CD8-positive, alpha-beta T cell (primary cell): ENCODE measurements at places on chromosomes 2 and 18.

DNA sequence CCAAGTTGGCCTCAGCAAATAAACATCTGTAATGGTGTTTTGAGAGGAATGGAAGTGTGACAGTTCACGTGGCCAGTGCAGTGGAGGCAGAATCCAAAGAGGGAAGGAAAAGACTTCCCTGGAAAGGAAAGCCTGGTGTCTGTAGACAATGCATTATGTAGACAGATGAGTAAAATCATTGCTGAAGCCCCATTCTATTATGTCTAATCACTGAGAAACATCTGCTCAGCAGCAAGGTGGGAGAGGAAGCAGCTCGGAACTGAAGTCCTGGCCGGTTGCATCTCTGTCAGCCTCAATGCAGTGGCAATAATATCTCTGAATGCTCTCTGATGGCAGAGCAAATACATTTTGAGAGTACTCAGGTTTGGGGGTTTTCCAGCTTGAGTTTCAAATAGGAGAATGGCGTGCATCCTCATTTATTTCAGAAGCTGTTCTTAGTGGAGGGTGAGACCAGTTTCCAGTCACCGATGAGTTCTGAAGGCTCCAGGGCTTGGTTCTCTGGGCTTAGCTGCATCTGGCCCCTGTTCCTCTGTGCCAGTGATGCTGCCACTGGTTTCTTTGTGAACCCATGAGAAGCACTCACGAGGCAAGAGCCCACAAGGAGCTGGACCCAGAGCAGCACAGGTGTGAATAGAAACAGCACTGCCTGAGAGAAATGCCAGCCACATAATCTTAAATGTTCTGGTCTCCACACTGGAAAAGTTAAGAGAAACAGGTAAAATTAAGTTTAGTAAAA lies 63.3 kb downstream of the RPIA start:
- DNase-seq: no peak

- no peak for DNase-seq
These were observed 59.8 kb upstream of the LYPD6B start for GRCh38 chr2:148978706-148979105.

DNA sequence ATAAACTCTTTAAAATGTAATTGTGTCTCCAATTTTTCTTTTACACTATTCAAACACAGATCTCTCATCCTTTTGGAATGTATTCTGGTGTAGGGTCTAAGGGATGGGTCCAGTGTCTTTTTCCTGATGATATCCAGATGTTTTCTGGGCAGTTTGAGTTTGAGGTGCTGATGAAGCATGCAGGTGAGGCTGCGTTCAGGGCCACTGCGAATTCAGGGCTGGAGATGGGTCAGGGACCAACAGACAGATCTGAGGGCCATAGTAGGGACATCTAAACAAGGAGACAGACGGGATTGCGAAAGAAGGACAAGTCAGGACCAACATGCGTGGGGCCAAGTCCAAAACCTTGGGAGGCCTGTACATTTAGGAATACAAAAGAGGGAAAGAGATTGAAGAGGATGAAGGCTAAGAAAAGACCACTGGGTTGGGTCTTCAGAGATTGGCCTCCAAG lies 70.2 kb downstream of the ACAA2 start:
- DNase-seq: no peak

GRCh38 chr2:147232225-147232669 lies 612.6 kb upstream of the ACVR2A start:
- no peak for DNase-seq

DNA sequence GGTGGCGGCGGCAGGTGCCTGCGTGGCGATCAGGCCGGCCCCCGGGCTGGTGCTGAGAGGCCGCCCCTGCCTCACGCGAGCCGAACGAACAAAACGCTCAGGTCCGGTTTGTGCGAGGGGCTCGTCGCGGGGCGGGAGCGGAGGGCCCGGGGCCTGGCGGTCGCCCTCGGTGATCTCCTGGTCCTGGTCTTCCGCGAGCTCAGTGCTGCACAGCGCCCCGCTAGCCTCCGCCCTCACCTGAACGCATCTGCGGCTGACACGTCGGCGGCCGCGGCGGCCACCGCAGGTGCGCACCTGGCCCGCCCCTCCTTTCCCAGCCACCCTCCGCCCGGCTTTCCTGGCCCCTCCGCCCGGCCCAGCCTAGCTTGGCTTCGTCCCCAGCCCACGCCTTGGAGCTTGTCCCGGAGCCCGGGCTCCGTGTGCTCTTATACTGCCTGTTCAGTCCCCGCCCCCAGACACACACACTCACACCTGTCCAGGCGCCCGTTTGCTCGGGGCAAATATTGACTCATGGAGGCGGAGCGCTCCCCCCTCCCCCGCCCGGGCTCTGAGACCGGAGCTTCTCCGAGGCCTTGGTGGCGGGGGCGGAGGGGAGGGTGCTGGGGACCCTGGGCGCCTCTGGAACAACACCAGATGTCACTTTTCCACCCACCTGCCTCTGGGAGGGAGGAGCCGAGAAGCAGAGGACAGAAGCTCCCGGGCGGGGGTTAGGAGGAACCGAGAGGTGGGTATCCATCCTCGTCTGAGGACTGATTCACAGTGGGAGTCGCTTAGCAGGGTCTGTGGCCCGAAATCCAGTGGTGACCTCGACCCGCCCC lies 8.6 kb upstream of the CRYBA2 start:
- DNase-seq: peak; percentile 29

DNA sequence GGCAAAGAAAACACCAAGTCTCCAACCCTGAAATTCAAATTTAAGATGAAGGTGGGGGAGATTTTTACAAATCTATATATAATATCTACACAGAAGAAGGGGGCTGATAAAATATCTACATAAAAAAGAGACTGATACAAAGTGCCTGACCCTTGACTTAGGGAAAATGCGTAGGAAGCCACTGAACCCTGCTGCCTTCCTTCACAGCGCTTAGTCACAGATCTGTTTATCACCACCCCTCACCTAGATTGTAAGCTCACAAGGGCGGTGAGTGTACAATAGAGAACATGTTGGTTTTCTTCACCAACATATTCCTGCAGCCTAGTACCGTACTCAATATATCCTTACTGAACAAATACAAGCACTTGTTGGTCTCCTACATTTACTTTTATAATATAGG lies 54.3 kb downstream of the NOL10 start:
- no peak for DNase-seq

DNA sequence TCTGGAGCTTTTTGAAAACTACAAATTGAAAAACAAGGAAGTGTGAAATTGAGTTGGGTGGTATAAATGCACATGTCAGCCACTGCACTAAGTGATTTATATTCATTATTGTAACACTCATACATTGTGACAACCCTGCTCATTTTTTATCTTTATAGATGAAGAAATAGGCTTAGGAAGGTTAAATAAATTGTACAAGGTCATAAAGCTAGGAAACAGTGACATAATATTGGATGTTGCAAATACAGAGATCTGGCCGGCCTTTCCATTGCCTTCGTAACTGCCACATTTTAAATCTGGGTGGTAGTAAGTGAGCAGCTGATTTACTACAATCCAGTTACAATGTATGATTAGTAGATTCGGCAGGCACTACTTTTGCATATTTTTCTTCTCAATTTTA lies 76.6 kb upstream of the LPIN2 start:
- DNase-seq: no peak

- no peak for DNase-seq
These were observed 269.0 kb downstream of the ICOS start for GRCh38 chr2:204205538-204205937.

DNA sequence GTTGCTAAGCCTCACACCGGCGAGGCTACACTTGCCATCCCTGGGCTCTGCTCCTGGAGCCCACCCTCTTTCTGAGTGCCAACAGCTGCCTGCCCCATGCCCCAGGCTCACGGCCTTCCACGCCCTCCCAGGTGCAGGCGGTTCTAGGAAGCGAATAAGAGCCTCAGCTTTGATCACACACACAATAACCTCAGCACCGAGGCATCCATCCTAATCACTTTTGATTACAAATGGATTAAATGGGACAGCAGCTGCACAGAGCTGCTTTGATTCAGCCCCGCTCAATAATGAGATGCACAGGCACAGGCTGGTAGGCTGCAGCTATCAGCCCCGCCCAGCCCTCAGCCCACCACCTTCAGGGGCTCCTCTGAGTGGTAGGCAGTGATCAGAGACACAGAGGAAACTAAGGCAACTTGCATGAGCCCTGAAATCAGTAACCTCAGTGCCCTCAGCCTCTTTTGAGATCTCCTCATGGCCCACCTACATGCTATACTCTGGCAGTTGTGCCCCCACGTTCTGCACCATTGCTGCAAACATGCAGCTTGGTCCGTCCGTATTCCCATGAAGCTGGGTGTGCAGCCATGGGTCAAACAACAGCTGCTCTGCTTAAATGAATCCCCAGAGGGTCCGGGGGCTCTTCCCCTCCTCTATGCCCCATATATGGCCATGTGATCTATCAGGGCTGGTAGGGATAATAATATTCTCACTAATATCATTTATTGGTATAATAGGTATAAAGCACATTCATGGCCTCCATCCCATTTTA lies 171.4 kb downstream of the SETBP1 start:
- no peak for DNase-seq

- no peak for DNase-seq
These were observed 8.9 kb upstream of the PCBP1 start for GRCh38 chr2:70078384-70078783.
